Activated CD4-positive, alpha-beta T cell treated with anti-CD3 and anti-CD28 coated beads, Interleukin-2, amount 10 ng/mL, durations not matched to agents 7 days and 5 days (primary cell): ENCODE measurements at places on chromosomes 4 and X. TPM values are rescaled to one million over a fixed set of nuclear protein-coding genes. Genes with fewer than 3 reads are reported as not detected.

UBL4A gene
- 47.3 TPM for total RNA-seq

TMSB15C gene
- total RNA-seq: 4.1 TPM

UTP3 gene
- total RNA-seq: 38.1 TPM

CXCL3 gene
- not detected for total RNA-seq

EDNRA gene
- not detected for total RNA-seq

GRCh38 chr4:168634276-168634802, 137.5 kb downstream of the PALLD start:
- no peak overlapping the region for H3K27ac ChIP-seq
- peaks cover 14% of the 10 kb centered on the region for H3K4me1 ChIP-seq
- H3K36me3 ChIP-seq: no peaks in the 10 kb centered on the region
- no peak overlapping the region for H3K4me3 ChIP-seq

- peaks cover 58% of the 10 kb centered on the region for H3K4me1 ChIP-seq
- no peak overlapping the region for H3K4me3 ChIP-seq
- no peak for DNase-seq
- peaks cover 25% of the 10 kb centered on the region for H3K36me3 ChIP-seq
Observed at GRCh38 chr4:2850966-2851798, 7.5 kb downstream of the ADD1 start.

DNA sequence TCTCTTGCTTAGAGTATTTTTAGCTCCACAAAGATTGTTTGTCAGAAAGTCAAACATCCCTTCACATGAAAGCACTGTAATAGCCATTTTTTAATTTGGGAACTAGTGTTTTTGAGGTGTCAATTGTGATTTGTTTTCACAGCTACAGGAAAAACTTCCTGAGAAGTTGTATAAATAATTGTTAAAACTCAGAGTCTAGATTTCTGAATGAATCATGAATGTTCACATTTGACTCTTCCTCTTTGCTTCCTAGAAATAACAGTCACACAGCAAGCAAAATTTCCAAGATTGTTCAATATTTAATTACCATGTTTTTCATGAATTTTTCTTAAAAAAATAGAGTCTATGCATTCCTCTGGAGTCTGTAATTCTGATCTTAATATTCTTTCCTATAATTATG, 156.9 kb upstream of the SLC7A11 start:
- H3K4me3 ChIP-seq: no peak overlapping the region
- H3K27me3 ChIP-seq: no peaks in the 10 kb centered on the region
- no peak overlapping the region for H3K27ac ChIP-seq
- no peak for DNase-seq
- no peaks in the 10 kb centered on the region for H3K4me1 ChIP-seq

DNA sequence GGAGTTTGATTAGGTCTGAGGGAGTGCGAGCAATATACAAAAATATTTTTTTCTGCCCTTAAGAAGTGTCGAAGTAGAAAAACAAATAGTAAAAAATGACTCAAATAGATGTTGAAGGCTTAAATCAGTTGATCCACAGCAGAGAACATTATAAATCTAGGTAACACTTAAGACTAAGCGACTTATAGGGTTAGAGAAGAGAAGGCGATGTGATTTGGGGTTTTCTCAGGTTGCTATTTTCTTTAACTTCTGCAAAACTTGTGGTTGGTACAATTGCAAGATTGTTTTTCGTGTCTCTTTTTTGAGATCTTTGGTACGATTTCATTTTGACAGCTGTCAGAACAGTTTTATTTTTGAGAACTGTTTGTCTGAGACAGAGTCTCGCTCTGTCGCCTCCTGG, 1479.5 kb downstream of the PCDH7 start:
- no peak for DNase-seq
- H3K4me1 ChIP-seq: no peaks in the 10 kb centered on the region
- H3K4me3 ChIP-seq: no peak overlapping the region

- H3K27me3 ChIP-seq: no peaks in the 10 kb centered on the region
- DNase-seq: no peak
- H3K4me1 ChIP-seq: peaks cover 53% of the 10 kb centered on the region
- H3K27ac ChIP-seq: peak overlapping the region; percentile 95
- H3K4me3 ChIP-seq: peak overlapping the region; percentile 90
Observed at GRCh38 chrX:48467281-48467761, 2.7 kb downstream of the SLC38A5 start.

DNA sequence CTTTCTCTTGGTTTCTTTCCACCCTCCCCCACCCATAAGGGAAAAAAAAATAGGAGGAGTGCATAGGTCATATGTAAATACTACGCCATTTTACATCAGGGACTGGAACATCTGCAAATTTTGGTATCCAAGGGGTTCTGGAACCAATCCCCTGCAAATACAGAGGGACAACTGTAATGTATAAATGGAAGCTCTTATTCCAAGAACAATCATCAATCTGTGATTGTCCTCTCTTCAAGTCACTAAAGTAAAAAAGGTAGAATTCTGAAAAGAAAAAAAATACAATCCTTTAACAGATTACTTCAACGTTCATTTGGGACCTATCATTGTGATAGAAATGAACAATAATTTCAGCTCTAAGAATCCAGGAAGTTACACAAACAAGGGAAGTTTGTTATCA, 13.6 kb downstream of the PPA2 start:
- no peak overlapping the region for H3K27ac ChIP-seq
- no peak overlapping the region for H3K4me3 ChIP-seq
- no peaks in the 10 kb centered on the region for H3K27me3 ChIP-seq
- H3K4me1 ChIP-seq: peaks cover 7% of the 10 kb centered on the region
- H3K36me3 ChIP-seq: peaks cover 43% of the 10 kb centered on the region
- no peak for DNase-seq

- H3K4me1 ChIP-seq: peaks cover 8% of the 10 kb centered on the region
- H3K27ac ChIP-seq: no peak overlapping the region
- DNase-seq: no peak
Observed at GRCh38 chrX:153829549-153829798, 870 bp downstream of the PDZD4 start.
